ENCODE measurements at places on chromosomes 13 and 19.

DNA sequence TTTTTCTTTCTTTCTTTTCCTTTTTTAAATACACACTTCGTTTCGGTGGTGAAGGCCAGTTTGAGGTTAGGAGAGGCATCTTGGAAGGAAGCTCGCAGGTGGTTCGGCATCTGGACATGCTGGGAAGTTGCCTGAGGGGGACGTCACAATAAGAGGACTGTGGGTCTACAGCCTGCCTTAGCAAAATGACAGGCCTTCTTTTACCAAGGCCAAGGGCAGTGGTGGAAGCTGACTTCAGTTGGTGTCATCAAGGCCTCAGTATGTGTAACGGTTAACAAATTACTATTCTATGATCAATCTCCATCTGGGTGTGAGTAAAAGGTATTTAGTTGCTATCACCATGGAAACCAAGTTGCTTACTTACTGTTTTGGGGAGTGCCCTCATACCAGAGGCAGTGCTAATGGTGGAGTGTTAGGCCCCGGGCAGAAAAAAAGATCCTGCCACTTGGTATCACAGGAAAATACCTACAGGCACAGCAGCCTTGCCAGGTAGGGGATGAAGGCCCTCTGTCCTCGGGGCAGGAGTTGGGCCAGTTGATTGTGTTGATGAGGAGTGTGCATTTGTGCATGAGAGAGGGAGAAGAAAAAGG is 10.3 kb downstream of the ACTN4 start:
- DNase-seq: no peak

DNA sequence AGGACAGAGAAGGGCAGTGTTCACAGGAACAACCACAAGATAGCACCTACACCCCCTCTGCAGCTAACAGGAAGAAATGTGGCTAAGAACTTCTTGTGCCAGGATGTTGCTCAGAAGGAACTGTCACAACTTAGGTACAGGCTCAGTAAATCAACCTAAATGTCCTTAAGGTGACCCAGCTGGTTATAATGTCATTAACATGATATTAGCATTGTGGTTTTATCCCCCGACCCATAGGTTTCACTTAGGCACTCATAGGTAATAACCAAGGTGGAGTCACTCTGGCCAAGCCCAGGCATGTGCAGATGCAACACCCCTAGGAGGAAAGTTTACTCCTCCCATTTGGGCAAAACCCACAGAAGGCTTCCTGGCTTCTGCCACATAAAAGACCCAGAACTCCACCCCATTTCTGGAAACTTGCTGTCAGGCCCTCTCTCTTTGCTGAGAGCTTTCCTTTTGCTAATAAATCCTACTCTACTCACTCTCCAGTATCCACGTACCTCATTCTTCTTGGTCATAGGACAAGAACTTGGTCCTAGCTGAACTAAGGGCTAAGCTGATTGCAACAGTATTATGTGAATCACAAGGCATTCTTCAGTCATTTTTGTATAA is 951.3 kb downstream of the SLITRK5 start:
- DNase-seq: no peak

GRCh38 chr13:106919638-106920037 is 351.7 kb upstream of the ARGLU1 start:
- DNase-seq: no peak

DNA sequence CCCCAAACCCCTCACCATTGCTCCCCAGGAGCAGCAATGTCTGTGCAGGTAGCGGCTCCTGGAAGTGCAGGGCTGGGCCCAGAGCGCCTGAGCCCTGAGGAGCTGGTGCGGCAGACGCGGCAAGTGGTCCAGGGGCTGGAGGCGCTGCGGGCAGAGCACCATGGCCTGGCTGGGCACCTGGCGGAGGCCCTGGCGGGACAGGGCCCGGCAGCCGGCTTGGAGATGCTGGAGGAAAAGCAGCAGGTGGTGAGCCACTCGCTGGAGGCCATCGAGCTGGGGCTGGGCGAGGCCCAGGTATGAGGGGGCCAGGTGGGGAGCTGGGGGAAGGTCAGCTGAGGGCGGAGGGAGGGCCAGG is 4.9 kb downstream of the KLC3 start:
- no peak for DNase-seq

DNA sequence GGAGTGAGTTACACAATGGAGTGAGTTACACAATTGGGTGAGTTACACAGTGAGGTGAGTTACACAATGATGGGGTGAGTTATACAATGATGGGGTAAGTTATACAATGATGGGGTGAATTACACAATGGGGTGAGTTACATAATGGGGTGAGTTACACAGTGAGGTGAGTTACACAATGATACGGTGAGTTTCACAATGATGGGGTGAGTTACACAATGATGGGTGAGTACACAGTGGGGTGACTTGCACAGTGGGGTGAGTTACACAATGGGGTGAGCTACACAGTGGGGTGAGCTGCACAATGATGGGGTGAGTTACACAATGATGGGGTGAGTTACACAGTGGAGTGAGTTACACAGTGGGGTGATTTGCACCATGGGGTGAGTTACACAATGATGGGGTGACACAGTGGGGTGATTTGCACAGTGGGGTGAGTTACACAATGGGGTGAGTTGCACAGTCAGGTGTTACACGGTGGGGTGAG is 52.5 kb upstream of the GAS6 start:
- no peak for DNase-seq

- peak; percentile 40 for DNase-seq
Measured at GRCh38 chr19:15283141-15283883, 49.0 kb downstream of the BRD4 start.

DNA sequence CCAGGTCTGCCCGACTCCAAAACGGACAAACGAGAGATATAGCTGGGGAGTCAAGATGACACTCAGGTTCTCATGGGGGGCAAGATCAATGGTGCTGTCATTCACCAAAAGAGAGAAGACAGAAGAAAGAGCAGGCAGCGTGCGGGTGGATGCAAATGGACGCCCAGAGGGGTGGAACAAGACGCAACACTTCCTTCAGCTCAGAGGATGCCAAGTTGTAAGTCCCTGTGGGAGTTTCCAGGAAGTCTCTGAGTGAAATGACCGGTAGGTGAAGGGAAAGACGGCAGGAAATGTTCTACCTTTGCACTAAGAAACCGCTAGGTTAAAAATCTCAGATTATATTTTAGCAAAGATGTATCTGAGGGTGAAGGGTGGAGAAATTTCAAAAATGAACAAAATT is 26.5 kb downstream of the TUBGCP3 start:
- no peak for DNase-seq

- no peak for DNase-seq
Measured at GRCh38 chr13:43629691-43630480, 156.9 kb downstream of the ENOX1 start.

GRCh38 chr13:19266979-19267378 is 85.4 kb upstream of the TUBA3C start:
- DNase-seq: no peak

DNA sequence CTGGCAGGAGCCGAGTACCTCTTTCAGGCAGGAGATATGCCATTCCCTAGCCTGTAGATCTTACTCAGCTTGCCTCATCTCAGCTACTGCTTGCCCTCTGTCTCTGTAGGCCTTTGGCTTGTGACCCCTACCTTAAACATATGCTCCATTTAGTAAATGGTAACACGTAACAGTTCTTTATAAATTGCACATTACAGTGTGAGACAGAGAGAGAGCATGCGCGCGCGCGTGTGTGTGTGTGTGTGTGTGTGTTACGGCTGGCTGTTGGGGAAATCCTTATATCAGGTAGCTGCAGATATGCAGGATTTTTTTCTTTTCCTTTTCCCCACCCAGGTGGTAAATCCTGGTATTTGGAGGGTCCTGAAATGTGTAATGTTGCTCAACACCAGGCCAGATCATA is 4.2 kb downstream of the SPINT2 start:
- no peak for DNase-seq

DNA sequence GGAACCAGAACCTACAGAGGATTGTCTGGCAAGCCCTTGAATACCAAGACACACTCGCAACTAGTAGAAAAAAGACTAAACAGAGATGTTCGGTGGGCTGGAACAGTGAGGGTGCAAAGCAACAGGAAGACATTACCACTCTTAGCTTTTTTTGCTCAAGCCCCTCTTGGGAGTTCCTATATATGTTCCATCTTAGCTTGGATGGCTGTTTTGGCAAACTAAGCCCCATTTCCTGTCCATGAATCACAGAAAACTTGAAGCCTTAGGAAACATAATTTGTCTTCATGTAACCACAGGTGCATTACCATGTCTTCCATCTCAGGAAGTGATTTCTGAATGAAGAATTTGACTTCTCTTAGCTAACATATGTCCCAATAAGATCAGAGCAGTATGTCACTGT is 446.3 kb downstream of the OLFM4 start:
- no peak for DNase-seq

GRCh38 chr19:48418317-48419064 is 25.0 kb downstream of the GRIN2D start:
- no peak for DNase-seq

DNA sequence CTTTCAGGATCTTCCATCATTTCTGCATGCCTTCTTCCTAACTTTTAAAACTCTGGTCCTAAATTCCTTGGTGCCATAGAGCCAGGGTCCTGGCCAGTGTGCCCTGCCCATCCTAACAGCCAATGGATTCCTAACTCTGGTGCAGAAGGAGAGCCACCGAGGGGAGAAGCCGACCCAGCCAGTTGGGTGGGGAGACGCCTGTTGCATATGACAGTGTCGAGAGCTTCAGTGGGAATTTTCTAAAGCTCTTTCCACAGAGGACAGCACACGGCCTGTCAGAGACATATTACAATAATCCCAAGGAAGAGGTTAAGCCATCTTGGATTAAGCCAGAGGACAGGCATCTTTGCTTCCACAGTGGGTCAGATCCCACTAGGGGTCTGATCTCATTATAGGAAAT is 180.4 kb downstream of the ZNF536 start:
- no peak for DNase-seq

DNA sequence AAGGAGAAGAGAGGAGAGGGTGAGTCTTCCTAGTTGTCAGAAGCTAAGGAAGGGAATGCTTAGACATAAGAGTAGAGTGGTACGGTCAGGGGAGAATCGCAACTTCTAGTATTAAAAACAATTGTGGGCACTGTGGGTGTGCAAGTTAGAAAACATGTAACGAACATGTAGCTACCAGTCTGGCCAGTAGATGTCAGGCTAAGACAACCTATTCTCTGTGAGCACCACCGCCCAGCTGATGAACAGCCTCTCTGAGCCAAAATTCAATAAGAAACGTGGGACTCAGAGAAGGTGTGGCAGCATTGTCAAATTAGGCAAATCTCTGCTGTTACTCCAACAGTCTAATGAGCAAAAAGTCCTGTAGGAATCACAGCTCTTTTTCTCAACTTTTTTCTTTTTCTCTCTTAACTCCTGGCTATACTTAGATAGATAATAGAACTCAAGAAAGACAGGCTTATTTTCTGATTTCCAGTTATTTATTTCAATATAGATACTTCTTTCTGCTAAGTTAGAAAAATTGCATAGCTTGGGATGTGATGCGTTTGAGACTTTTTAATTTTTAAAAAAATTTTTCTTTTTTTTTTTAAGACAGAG is 186.2 kb downstream of the USP12 start:
- DNase-seq: peak; percentile 73

GRCh38 chr13:48158915-48159314 is 64.0 kb upstream of the MED4 start:
- DNase-seq: no peak

- no peak for DNase-seq
Measured at GRCh38 chr13:44305917-44306370, 67.7 kb upstream of the SERP2 start.

DNA sequence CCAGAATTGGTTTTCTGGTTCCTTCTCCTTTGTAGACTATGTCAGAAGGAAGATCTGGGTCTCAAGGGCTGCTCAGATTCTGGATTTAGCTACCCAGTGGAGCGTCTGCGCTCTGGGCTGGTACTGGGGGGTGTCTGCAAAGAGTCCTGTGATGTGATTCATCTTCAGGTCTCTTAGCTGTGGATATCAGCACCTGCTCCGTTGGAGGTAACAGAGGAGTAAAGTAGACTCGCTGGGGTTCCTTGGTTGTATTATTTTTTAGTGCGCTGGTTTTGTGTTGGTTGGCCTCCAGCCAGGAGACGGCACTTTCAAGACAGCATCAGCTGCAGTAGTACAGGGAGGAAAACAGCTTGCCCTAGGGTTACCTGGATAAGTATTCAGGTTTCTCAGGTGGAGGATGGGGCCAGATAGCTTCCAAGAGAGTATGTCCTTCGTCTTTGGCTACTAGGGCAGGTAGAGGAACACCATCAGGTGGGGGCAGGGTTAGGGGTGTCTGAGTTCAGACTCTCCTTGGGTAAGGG is 10.4 kb upstream of the KLK15 start:
- DNase-seq: no peak

DNA sequence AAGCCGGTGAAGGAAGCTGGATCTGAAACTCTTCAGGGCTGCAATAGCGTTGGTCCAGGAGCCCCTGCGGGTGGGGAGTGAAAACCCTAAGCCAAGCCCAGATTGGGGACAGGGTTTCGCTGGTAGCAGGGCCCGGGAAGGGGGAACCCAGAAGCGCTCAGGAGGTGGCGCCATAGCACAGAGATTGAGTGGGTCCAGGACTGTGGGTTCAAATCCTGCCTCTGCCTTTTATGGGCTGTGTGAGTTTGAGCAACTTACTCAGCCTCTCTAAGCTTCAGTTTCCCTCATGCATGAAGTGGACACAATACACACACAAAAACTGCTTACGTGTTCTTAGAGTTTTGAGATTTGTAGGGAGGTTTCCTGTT is 8.3 kb upstream of the SYCN start:
- DNase-seq: no peak

DNA sequence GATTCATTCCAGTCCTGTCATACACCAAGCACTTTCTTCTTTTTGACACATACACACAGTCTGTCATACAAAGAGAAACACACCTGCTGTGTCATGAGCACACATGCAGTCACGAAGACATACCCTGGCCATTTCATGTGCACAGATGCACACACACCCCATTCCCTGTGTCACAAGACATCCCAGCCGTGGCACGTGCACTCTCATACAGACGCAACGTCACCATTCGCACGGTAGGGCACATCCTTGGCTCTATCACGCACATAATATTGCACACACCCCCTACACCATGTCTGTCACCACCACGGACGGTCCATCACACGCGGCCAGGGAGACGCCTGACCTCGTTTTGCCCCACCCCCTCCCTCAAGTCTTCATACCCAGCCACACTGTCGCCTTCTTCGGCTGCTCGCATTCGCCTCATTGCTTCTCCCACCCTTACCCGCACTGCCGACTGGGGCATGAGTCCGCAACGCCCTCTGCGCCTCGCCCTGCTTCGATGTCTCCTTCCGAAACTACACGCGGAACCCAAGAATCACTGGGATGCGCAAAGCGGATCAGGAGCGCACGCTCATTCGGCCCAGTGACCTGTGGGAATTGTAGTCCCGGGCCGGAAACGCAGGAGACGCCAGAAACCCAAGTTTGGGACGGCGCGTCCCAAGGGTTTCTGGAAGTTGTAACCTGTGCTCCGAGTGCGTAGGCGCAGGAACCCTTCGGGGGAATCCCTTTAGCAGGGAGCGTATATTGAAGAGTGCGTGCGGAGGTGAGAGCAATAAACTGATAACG is 6.8 kb upstream of the ZNF283 start:
- no peak for DNase-seq

- DNase-seq: peak; percentile 8
Measured at GRCh38 chr13:69579351-69579750, 528.3 kb upstream of the ATXN8OS start.

DNA sequence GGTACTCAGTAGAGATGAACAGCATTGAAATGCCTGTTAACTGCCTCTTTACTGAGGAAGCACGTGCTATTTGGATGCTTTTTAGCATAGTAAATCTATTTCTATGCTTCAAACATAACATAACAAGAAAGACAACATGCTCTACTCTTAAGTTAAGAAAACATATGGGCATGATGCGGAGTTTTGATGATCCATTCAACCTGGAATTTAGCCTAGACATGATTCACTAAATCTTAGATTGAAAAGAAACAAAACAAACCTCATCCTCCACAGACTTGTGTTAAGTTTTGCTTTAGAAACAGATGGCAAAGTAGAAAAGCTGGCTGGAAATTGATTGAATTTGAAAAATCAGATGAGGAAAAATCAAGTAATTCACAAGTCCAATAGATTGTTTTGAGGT is 593.8 kb downstream of the OLFM4 start:
- peak; percentile 2 for DNase-seq

Data from astrocyte of the cerebellum (primary cell).